ENCODE measurements at places on chromosomes 12 and 14.

DNA sequence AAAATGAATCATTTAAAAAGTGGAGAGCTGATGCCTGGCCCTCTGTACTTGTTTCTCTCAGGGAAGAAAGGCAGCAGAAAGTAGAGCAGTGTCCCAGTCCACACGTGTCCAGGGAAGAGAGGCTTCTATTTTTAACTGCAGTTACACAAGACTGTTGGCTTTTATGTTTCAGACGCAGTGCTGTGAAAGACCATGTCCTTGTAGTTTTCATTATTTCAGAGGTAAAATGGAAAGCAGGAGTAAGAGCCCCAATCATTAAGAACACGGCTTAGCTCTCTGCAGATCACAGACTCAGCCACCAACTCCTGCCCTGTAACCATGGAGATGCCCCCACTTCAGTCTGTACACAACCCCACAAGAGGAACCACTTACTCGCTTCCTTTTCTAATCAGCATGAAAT, 336.3 kb downstream of the DAD1 start:
- DNase-seq: no peak

DNA sequence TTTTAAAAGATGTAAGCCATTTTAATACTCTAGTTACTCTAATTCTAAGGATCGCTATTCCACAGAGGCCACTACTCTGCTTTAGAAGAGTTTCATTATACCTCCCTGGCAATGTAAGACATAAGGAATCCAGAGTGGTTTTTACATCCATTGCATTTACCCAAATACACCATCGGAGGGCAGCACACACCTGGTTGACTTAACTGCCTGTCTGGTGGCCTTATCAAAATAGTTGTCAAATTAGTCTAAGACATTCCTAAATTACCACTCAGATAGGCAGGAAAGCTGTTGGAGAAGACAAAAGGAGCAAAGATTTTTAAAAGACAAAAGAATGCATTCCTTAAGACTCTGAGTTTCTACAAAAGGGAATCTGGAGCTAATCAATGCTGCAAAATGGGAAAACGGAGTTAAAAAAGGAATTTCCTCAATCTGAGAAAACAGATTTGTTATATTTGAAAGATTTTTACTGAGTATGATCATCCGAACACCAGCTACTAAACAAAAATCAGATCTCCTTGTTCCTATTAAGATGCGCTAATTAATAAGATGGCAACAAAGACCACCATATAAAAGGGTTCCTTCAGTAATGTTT, 33.8 kb upstream of the FGD4 start:
- peak; percentile 15 for DNase-seq

DNA sequence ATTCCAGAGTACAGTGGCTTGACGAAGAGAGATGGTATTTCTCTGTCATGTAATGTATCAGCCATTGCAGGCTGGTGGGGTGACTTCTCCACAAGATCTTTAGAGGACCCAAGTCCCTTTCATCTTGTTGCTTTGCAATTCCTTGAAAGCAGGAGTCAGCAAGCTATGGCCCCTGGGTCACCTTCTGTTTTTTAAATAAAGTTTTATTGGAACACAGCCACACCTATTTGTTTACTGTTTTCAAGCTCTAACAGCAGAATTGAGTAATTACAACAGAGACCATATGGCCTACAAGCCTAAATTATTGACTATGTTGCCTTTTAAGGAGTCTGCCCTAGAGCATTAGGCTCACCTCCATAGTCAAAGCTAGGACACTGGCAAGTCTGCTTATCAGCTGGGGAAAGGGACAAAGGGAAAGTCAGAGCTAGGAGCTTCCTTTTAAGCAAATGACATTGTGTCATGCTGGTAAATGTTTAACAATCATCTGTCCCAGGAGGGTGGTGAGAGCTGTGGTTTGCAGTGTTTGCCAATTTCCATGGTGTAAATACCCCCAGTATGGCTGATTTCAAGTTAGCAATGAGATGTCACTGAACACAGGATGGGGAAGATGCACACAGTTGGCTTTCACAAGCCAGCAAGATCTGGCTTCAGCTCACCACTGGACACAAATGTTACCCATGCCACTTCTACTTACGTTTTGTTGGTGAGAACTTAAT, 87.7 kb upstream of the PWP1 start:
- no peak for DNase-seq

DNA sequence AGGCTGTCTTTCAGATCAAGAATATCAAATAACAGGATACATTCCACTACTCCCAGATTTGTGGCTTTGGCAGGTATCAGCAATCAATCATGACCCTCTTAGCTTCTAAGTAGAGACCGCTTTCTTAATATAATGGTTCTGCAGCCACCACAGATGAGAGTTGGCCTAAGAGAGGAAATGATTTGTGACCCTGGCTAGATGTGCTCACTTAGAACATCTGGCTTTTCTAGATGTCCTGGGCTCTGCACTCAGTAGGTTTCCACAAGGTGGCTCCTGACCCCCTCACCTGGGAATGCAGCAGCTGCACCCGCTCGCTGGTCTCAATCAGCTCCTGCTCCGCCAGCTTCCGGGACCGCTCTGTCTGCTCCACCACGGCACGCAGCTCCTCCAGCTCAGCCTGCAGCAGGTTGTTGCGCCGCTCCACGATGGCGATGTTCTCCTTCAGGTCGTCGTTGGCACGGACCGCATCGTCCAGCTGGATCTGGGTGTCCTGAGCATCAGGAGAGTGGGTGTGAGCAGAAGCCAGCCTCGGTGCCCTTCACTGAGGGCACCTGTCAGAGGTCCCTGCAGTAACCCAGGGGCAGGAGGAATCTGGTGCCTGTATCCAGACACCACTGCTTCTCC, 8.9 kb downstream of the CMTM5 start:
- DNase-seq: no peak

DNA sequence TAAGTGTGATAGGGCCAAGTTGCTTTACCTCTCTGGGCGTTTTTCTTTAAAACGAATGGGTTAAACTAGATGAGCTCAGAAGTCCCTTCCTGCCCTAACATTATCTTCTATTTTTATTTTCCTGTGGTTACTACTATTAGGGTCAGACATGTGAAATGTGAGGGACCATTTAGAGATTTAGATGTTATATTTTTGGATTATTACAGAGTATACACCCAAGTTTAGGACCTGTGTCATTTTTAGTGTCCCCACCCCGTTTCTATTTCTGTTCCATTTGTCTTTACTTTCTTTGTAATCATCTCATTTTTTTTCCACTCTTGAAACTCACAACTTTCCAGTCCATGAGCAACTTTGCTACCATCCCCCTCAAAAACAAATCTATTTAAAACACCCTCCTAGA, 56.3 kb downstream of the SLC4A8 start:
- DNase-seq: no peak

DNA sequence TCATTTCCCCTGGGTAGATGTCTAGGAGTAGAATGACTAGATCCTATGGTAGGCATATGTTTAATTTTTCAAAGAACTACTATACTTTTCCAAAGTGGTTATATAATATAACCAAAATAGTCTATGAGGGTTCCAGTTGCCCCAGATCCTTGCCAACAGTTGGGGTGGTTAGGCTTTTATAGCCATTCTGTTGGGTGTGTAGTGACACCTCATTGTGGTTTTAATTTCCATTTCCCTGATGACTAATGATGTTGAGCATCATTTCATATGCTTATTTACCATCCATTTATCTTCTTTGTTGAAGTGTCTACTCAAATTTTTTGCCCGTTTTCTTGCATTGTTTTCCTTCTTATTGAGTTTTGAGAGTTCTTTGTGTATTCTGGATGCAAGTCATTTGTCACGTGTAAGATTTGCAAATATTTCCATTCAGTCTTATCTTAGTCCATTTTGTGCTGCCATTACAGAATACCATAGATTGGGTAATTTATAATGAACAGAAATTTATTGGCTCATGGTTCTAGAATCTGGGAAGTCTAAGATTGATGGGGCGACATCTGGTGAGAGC, 4.7 kb downstream of the SYNE2 start:
- no peak for DNase-seq

DNA sequence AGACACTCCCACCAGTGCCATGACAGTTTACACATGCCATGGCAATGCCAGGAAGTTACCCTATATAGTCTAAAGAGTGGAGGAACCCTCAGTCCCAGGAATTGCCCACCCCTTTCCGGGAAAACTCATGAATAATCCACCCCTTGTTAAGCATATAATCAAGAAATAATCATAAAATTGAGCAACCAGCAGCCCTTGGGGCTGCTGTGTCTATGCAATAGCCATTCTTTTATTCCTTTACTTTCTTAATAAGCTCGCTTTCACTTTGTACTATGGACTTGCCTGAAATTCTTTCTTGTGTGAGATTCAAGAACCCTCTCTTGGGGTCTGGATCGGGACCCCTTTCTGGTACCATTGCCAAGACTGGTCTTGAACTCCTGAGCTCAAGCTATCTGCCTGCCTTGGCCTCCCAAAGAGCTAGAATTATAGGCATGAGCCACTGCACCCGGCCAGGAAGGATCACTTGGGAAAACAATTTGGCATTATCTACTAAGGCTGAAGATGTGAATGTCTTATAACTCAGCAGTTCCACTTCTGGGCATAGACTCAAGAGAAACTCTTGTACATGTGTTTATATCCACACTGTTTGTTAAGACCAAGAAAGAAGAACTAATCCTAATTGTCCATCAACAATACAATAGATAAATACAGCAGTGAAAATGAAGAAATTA, 35.9 kb upstream of the CEP83 start:
- DNase-seq: no peak

DNA sequence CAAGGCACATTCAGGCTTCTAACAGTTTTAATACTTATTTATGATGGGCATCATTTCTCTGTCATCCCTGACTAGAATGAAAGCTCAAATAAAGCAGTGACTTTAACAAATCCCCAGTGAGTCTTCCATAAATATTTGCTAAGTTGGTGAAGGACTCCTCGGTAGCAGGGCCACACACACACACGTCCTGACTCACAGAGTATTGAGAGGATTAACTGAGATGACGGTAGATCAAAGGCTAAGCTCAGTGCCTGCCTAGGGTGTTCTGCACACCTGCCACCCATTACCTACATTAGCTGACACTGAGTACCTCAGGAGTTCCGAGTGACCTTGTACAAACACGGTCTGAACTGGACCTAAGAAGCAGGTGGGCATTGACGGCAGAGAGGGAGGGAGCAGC, 197.3 kb upstream of the SFSWAP start:
- DNase-seq: no peak

GRCh38 chr12:117300174-117300573, 61.3 kb downstream of the NOS1 start:
- no peak for DNase-seq

- DNase-seq: no peak
Measured at GRCh38 chr14:70697701-70698100, 56.0 kb downstream of the TTC9 start.

DNA sequence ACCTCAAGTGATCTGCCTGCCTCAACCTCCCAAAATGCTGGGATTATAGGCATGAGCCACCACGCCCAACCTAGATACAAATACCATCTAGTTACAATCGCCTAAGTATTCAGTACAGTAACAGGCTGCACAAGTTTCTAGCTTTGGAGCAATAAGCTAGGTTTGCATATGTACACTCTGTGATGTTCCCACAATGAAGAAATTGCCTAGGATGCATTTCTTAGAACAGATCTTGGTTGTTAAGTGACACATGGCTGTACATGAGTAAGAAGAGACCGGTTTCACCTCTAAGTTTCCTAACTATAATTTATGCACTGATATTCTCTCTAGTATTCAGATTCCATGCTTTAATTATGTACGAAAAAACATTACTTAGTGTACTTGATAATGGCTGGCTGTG, 5.4 kb upstream of the TUBA1C start:
- DNase-seq: no peak

DNA sequence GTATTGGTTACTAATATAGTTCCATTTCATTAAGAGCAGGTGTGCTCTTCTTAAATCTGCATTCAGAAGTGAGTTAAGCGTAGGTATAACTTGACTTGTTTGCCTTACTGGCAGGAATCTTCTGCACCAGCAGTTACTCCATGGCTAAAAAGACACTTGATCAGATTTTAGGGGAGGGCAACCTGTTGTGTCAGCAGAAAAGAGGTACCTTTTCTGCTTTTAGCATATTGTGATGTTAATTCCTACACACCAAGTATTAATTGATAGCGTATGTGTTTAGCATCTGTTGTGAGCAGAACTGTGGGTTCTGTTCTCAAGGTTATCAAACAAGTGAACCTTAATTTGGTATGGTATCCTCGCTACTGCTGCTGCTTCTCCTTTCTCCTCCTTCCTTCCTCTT, 38.3 kb downstream of the TTLL5 start:
- no peak for DNase-seq

GRCh38 chr12:67042697-67043131, 226.4 kb upstream of the CAND1 start:
- no peak for DNase-seq

- no peak for DNase-seq
Measured at GRCh38 chr12:613996-614395, 49.2 kb downstream of the NINJ2 start.

DNA sequence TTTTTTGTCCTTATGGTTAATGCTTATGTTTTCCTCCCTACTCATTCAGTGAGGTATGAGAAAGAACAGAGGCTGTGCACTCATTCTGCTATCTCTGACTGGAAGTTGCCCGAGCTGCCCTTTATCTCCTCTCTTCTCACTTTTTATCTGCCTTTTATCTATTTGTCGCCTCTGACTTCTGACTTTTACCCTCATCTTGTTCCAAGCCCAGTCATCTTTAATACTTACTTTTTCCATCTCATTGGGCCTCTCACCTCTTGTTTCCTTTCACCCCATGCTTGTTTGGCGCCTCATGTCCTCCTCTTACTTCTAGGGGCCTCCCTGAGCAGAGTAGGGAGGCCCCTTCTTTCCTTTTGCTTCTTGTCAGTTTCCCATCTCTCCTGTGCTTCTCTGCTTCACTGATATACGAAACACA, 50.7 kb downstream of the DIP2B start:
- DNase-seq: no peak

- DNase-seq: no peak
Measured at GRCh38 chr12:84912198-84913128, at the start of gene SLC6A15. Gene SLC6A15 (minus strand): TSS chr12:84912799. CDS start chr12:84892120, 20,679 bp downstream.

DNA sequence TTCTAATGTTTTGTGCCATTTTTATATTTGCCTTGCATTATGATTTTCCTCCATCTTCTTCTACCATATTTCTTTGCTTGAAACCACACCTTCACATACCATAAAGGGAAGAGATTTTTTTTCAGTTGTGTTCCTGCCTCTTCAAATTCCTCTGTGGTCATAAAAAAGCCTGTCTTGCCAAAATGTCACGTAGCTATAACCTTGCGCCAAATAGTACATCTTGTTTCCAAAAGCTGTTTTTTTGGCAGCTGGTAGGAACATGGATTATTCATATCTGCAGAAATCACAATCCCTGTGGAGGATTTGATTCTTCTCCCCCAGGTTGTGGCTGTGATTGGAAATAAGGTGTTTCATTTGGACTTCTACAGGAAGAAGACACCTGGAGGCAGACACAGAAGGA, 133.6 kb upstream of the SLC35F4 start:
- DNase-seq: no peak

- no peak for DNase-seq
Measured at GRCh38 chr12:51202718-51203117, 15.1 kb downstream of the POU6F1 start.

GRCh38 chr12:107903341-107904061, 129.0 kb downstream of the ASCL4 start:
- no peak for DNase-seq
